Type B pancreatic cell (in vitro differentiated cells): ENCODE measurements at places on chromosomes 16 and 17. TPM values are rescaled to one million over a fixed set of nuclear protein-coding genes. Genes with fewer than 3 reads are reported as not detected.

- no peak for DNase-seq
Measured at GRCh38 chr16:84194470-84195200, 3.7 kb downstream of the ADAD2 start.

GRCh38 chr16:48511071-48511540, 98.9 kb downstream of the N4BP1 start:
- no peak for DNase-seq

ACTG1 gene
- total RNA-seq, result 3,089 and 3,451 TPM in 2 replicates

DNA sequence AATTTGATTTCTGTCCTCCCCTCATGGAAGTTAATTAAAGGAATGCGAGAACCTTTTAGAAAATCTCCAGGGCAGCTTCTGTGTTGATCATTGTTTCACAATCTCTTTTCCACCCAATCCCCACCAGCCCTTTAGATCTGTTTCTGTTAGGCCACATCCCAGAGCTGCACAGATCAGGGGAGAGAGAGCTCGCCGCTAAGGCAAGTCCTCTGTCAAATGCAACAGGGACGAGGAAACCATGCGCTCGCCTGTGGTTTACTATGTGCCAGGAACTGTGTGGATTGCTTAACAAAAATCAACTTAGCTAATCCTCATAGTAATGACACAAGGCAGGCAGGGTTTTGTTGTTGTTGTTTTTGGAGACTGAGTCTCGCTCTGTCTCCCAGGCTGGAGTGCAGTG, 115.4 kb downstream of the SALL1 start:
- no peak for DNase-seq

KRT24 gene
- 0.43 TPM in 1 of 2 replicates, not detected in the other for total RNA-seq

DNA sequence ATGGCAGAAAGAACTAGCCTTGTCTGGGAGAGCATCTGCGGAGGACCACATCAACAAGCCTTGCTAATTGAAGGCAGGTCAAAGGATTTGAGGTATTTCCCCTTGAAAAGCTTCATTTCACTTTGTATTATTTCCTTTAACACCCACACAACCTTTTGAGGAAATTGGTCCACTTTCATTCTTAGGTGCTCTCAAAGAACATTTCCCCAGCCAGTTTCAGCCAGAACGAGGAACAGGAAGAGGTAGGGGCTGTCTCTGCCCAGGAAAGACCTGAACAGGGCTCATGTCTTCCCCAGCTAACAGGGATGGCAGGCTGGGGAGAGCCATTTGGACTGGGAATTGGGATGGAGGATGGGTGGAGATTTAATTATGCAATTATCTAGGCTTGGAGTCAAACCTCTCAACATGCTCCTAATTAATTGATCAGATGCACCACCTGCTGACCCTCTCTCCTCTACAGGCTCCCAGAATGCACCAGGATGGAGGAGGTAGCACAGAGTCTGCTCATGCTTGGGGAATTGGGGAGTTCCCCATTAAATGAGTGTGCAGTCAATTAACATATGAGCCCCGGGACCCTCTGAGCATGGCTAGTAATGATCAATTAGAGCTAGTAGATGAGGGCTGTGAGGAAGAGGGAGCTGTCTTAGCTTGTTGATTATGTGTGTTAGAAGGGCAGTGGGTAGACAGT, 84.6 kb downstream of the GP2 start:
- no peak for DNase-seq

DNA sequence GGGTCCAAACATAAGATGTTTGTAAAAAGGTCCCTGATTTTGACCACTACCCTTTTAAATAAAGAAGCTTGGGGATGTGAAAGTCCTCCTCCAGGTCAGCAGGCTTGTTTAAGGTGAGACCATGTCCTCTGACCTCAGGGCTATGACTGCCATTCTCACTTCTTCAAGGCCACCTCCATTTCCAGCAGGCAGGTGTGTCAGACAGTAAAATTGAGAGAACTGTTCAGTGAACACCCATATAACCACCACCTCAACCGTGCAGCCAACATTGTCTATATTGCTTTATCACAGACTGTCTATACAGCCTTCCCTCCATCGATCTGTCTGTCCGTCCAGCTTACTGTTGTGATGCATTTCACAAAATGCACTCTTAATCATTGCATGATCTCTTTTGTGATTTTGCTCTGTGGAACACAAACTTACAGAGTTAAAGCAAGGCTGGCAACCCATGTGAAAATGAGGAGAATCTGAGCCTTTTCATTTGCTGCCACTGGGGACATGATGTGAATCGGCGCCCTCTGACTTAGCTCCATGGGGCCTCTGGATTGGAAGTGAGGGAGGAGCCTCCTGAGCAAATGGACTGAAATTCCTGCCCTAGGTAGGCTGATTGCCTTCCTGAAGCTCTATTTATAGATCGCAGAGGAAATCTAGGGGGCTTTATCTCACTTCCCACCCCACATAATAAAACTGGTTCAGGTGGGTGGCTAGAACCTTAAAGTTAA, 53.8 kb downstream of the ZNRF1 start:
- DNase-seq, result no peak

- DNase-seq, result no peak
Measured at GRCh38 chr17:5344914-5345313, 62.8 kb downstream of the RABEP1 start.

- no peak for DNase-seq
Measured at GRCh38 chr17:60231234-60231633, 81.5 kb downstream of the CA4 start.
